ENCODE measurements at places on chromosomes 5 and 9.

DNA sequence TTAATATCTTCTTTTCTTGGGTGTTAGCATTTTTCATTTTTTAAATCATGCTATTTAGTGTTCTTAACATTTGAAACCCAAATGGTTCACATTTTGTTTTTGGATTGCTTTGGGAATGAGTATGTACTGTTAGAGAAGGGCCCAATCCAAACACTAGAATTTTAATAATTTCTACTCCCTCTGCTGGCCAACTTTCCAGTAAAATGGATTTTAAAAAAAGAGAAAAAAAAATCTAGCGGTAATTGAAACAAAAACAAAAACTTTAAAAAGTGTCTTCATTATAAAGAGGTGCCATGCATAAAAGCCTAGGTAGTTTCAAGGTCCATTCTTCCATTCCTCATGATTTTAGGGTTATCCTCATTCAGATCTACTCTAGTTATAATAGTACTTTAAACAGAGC is 32.1 kb upstream of the RICTOR start:
- DNase-seq = no peak

DNA sequence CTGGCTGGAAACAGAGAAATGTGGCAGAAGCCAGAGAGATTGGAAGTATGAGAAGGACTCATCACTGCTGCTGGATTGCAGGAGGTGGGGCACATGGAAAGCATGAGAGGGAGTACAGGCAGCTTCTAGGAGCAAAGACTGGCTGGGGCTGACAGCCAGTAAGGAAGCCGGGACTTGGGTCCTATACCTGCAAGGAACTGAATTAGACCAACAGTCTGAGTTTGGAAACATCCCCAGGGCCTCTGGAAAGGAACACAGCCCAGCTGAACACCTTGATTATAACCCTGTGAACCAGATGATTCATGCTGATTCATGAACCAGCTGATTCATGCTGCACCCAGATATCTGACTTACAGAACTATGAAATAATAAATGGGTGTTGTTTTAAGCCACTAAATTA is 93.4 kb downstream of the OSTF1 start:
- peak; percentile 94 for DNase-seq

- DNase-seq = no peak
Measured at GRCh38 chr9:128917151-128917849, 3.5 kb upstream of the PHYHD1 start.

DNA sequence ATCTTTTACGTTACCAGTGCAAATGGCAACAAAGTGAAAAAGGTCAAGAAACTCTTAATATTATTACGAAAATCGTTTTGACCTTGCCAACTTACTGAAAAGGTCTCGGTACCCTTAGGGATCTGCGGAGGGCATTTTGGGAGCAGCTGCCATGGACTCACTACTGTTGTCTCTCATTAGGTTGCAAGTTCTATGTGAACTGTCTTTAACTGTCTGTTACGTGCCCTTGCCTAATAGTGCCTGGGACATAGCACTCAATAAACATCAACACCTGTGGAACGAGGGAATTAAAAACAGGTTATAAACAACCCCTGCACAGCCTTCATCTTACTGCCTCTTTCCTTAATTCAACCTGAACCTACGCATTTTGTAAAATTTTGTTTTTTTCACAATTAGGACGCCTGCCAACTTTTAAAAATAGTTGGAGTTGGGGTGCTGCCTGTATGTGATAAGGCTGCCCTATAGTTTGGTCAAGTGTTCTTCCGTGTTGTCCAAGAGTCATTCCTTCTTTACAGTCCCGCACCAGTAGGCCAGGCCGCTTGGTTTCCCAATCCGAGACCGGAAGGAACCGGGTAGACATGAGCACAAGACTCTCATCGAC is 527 bp upstream of the SREK1 start:
- DNase-seq = no peak

GRCh38 chr5:67019065-67019845 is 177.3 kb downstream of the CD180 start:
- no peak for DNase-seq

DNA sequence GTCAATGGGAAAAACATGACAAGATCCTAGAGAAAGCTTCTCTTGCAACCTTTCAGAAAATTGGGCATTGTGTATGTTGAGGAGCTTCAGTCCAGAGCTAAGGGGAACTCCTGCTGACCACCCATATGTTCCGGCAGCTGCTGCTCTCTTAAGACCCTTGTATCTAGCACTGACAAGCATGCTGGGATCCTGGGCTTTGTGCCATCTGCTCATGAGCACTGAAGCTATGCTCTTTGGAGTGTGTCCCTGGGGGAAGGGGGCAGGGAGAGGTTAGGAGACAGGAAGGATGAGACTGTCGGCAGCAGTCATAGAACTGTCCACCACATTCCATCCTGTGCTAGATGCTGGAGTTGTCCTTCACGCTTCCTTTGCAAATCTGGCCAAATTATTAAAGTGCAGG is 109.3 kb downstream of the JAKMIP2 start:
- no peak for DNase-seq

- no peak for DNase-seq
Measured at GRCh38 chr5:180156141-180156540, 52.9 kb downstream of the RASGEF1C start.

GRCh38 chr5:114636271-114636670 is 274.4 kb downstream of the KCNN2 start:
- no peak for DNase-seq

DNA sequence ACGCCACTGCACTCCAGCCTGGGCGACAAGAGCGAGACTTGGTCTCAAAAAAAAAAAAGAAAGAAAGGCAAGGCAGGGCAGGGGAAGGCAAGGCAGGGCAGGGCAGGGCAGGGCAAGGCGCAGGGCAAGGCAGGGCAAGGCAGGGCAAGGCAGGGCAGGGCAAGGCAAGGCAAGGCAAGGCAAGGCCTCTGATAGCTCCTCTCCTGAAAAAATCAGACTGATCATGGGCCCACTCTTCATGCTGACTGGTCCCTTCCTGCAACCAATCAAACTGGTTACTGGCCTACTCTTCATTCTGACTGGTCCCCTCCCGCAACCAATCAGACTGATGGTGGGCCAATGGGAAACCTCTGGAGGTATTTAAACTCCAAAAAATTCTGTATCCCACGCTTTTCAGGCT is 3.4 kb upstream of the ZBTB5 start:
- DNase-seq = no peak

DNA sequence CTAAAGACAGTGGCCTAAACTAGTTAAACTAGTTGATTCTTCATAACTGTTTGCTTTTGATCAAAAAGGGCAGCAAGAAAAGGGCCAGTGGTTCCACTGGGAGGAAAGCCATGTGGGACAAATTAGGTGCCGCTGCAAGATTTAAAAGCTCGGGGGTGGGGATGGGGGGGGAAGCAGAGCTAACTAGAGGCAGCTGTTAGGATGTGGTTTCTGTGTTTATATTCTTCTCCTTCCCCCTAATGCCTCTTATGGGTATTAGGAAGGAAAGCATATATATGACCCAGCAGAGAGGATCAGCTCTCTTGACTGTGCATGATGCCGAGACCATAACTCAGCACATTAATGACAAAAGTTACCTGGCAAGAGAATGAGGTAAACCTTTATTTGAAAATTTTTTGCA is 65.7 kb downstream of the EFNA5 start:
- no peak for DNase-seq

- peak; percentile 46 for DNase-seq
Measured at GRCh38 chr5:73093943-73094342, 26.4 kb upstream of the TMEM171 start.

- DNase-seq = no peak
Measured at GRCh38 chr5:178241231-178241663, 8.6 kb upstream of the PHYKPL start.

DNA sequence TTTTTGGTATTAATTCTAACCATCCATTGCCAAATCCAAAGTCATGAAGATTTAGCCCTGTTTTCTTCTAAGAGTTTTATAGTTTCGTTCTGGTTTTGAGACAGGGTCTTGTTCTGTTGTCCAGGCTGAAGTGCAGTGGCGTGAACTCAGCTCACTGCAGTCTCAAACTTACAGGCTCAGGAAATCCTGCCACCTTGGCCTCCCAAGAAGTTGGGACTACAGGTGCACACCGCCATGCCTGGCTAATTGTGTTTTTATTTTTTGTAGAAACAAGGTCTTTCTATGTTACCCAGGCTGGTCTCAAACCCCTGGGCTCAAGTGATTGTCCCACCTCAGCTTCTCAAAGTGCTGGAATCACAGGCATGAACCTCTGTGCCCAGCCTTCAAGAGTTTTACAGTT is 21.0 kb downstream of the ACTL7A start:
- no peak for DNase-seq

GRCh38 chr5:76325876-76326491 is 77.1 kb upstream of the IQGAP2 start:
- DNase-seq = no peak

GRCh38 chr5:106292654-106293053 is 1378.1 kb downstream of the EFNA5 start:
- DNase-seq = no peak

- DNase-seq = no peak
Measured at GRCh38 chr5:154276973-154277331, 86.4 kb downstream of the GALNT10 start.

GRCh38 chr5:150498501-150498900 is 9.4 kb upstream of the NDST1 start:
- no peak for DNase-seq

DNA sequence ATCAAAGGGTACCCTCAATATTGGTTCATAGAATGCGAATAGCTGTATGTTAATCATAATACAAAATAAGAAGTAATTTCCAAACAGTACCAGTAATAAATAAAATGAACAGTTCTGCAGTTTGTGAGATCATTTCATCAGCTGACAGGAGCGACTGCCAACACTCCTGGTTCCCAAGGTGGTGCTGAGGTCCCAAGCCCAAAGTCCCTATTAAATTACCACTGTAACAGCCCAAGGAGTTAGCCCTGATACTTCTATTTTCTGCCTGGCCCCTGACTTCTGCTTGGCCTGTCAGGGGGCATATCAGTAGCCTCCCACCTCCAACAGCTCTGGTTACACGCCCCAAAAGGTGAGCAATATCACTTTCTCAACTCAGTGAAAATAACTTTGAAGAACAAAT is 47.1 kb downstream of the ANKH start:
- DNase-seq = no peak

- DNase-seq = no peak
Measured at GRCh38 chr9:112369817-112370216, 10.1 kb upstream of the HSDL2 start.

GRCh38 chr9:110451726-110452125 is 114.1 kb upstream of the TXNDC8 start:
- DNase-seq = no peak

- no peak for DNase-seq
Measured at GRCh38 chr9:136787690-136788400, 3.3 kb upstream of the TMEM141 start.

- peak; percentile 49 for DNase-seq
Measured at GRCh38 chr9:35729700-35730485, 2.1 kb downstream of the TLN1 start.

- DNase-seq = no peak
Measured at GRCh38 chr9:71662082-71662481, 106.2 kb downstream of the CEMIP2 start.

DNA sequence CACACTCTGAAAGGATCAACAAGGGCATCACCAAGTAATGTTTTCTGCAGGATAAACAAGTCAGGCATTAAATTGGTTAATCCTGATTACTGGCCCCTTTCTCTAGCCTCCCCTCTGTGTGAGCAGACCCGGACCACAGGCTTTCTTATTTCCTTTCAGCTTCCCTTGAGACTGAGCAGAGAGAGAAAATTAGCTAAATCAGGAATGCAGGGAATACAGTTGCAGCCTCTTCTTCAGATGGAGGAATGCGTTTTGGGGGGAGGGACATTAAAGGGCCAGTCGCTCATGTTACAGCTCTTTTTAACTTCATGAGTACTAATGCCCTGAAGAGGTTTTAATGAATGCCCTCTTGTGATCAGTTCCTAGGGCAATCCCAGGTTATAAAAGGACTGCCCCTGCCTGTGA is 19.8 kb downstream of the PCDHAC2 start:
- DNase-seq = no peak

- no peak for DNase-seq
Measured at GRCh38 chr9:72560086-72560485, 38.7 kb downstream of the TMC1 start.

DNA sequence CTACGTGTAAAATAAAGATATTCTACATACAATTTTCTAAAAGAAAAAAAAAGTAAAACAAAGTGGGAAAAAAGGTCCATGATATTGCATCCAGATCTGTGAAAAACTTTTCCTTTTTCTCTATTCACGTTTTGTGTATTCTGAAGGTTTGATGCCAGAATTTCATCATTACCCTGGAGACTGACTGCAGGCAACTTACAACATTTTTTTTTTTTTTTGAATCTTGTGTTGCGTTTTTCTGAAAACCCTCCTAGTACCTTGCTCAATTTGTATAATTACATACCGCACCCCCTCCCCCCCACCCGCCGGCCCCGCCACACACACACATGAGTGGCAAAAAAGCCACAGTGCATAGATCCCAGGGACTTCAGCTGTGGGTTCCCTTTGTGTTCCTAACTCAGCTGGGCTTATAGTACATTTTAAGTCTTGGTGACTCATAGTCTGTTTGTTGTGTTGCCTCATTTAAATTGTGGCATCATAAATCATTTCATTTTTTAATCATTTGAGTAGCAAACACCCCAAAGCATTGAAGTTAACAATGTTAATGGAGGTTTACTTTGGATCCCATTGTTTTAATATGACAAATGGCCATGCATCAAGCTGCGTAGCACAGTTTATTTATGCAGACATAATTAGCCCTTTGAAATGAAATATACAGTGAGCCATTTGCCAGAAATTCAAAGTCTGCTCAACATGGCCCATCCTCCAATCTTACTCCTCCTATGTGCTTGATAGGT is 36.0 kb downstream of the PRDM6 start:
- no peak for DNase-seq

DNA sequence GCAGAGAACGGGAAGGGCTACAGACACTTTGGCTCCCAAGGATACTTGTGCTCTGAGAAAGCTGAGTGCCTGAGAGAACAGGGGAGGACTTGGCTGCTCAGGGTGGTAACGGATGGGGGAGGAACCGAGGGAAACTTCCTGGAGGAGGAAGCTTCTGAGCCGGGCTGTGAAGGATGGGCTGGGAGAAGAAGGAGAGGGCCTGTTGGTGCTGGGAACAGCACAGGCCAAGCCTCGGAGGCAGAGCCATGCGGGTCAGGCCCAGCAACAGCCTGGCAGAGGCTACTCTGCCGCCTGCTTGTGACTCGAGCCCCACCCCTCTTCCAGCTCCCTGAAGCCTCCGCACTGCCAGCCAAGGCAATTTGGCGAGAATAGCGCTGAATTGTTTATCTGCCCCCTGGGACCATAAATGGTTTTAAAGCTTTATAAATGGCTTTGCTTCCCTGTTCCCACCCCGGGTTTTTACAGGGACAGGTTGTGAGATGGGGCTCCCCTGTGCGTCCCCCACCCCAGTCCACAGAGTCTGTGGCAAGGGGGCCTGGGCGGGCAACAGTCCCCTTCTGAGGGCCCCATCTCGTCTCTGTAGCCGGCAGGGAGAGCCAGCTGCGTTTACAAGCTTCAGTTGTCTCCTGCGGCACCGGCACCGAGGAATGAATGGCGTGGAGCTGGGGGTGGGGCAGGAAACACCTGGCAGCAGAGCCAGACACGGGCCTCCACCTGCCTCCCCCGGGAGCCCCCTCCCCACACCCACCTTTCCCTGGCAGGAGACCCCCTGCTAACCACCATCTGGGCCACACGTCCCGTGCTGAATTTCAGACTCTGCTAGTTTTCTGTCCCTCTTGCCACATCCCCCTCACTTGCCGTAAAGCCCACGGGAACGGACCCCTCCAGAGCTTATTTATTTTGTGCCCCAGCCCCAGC is 24.4 kb downstream of the FAM163B start:
- no peak for DNase-seq
